ENCODE measurements at places on chromosomes 5 and 9.

DNA sequence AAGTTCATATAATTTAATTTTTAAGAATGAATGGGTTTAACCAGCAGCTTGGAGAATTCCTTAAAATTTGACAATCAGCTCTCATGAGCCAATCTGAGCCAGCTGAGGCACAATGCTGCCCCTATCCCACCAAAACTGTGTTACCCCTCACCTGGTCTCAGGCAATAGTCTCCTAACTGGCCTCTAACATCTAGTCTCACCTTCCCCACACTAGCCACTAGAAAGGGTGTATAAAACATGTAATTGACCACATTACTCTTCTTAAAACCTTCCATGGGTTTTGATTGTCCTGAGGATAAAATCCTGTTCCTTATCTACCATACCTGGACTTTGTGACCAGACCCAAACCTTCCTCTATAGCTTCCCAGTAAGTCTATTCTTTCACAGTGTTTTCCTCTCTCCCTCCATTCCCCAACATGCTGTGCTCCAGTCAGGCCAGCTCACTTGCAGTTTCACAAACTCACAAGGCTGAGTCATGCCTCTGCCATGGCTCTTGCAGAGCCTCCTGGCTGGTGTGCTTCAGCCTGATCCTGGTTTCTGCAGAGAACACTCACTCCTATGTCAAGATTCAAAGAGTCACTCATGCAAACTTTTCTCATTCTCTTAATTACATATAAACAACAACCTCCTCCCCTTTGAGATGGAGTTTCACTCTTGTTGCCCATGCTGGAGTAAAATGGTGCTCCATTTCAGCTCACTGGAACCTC is 16.0 kb upstream of the ZCCHC7 start:
- no peak for DNase-seq

GRCh38 chr9:78694974-78695373 is 398.0 kb downstream of the PSAT1 start:
- no peak for DNase-seq

GRCh38 chr9:28319981-28320380 is 746.7 kb upstream of the C9orf72 start:
- DNase-seq, result no peak

- DNase-seq, result no peak
Measured at GRCh38 chr5:67035098-67035740, 161.4 kb downstream of the CD180 start.

- no peak for DNase-seq
Measured at GRCh38 chr5:136025900-136026299, 2.9 kb upstream of the TGFBI start.
